ENCODE measurements at places on chromosomes 3 and 15.

DNA sequence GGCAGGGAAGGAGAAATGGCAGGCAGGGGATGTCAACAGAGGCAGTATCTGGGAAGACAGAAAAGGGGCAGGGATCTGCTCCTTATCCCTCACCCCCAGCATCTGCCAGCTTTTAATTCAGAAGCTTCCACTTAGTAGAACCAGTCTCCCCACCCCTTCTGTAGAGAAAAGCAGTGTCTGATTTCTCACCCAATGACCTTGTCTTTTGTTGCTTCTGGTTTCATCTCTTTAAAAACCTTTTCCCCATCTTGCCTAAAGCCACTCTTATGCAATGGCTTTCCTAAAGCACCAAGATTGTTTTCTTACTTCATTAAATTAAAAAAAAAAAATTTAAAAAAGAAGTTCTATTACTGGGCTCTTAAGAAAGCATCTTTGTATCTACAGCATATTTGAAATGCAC lies 27.8 kb downstream of the ARHGEF3 start:
- DNase-seq: no peak

DNA sequence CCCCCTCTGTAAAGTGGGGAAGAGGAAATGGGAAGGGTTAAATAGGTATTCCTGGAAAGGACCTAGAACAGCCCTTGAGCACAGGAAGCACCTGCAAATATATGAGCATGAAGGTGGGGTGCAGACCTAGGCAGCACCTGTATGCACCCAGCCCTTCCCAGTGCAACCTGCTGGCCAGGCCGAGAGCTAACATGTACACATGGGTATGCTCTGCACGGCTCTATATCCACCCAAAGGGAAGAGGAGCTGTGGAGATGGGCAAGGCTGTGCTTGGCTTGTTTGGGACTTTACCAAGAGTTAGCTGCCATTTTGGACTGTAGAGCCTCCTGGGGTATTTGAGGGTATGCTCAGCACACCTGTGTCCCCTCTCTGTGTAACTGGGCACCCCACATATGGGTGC lies 171.2 kb downstream of the KLF13 start:
- DNase-seq: no peak

GRCh38 chr3:107794664-107795443 lies 272.1 kb downstream of the BBX start:
- no peak for DNase-seq

GRCh38 chr15:76340198-76340802 lies 3.7 kb downstream of the ISL2 start:
- no peak for DNase-seq

DNA sequence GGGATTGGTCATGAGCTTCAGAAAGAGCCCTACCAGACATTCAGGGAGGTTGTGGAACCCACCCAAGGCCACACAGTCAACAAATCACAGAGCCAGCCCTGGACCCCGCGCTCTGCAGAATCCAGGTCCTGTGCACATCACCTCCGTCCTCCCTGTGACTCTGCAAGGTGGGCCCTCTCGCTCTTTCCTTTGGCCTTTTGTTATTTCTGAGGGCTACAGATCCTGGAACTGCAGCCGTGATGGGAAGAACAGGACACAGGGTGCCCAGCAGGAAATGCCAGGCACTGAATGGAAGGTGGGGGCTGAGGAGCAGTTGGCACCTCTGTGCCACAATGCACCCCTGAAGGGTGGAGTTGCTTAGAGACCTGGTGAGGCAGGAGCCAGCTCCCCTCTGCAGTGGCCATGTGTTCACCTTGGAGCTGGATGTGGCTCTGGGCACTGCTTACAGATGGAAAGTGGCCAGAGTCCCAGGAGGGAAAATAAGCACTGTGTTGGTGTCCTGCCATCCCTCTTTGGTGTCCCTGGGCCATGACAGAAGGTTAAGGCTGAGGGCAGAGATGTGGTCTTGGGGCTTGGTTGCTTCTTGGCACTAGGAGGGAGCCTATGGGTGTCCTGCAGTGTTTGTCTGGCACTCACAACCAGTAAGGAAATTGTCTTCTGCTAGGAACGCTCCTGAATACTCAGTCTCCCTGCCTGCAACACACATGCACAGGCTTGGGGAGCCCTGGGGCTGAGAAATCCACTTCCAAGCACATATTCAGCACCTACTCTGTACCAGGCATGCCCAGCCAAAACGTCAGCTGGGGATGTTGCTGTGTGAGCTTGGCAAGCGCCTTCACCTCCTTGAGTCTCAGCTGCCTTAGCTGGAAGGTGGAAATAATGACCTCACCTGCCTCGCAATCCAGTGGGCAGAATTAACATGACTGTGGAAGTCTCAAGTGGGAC lies 98.0 kb upstream of the SLC6A6 start:
- no peak for DNase-seq

- no peak for DNase-seq
Observed at GRCh38 chr3:5917932-5918331, 730.4 kb downstream of the EDEM1 start.

- DNase-seq: no peak
Observed at GRCh38 chr3:4411833-4412232, 55.2 kb downstream of the SUMF1 start.

DNA sequence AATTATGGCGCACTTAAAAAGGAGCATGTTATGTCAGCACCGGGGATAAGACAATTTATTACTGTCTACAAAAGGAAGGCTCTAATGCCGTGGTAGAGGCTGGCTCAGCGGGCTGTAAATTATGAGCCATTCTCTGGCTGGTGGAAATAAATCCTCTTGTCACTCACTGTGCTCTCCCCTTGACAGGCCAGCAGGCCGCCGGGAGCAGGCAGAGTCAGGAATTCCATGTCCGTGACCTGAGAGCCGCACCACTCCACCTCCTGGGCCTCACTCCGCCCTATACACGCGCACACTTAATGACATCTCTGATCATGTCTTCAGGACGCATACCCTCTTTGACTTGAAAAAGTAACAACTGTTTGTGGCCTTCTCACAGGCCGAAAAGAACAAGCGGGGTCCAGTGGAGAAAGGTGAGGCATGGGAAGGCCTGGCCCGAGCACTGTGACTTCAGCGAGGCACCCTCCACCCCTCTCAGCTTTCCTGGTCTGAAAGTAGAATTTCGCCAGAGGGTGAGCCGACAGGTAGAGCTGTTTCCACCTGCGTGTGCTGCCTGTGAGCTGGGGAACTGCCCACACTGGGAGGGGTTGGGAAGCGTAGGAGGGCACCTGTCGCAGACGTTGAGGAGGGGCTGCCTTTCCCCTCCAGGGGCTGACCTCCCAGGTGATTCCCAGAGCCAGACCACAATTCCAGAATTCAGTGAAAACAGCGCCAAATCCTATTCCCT lies 13.2 kb upstream of the PCSK6 start:
- DNase-seq: no peak

GRCh38 chr3:147141516-147142288 lies 264.6 kb downstream of the ZIC4 start:
- DNase-seq: no peak

DNA sequence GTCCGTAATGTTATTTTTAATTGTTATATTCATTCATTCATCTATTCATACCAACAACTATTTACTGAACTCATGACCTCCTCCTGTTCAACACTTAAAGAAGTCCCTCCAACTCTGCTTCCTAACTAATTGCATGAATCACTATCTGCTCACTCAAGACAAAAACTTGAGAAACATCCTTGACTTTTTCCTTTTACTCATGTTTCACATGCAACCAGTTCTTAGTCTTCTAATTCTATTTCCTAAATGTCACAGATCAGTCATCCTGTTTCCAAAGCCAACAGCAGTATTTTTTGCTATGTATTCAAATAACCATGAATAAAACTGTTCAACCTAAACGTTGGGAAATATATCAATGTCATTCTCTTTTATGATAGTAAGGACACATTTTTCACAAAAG lies 124.6 kb upstream of the GBE1 start:
- no peak for DNase-seq

DNA sequence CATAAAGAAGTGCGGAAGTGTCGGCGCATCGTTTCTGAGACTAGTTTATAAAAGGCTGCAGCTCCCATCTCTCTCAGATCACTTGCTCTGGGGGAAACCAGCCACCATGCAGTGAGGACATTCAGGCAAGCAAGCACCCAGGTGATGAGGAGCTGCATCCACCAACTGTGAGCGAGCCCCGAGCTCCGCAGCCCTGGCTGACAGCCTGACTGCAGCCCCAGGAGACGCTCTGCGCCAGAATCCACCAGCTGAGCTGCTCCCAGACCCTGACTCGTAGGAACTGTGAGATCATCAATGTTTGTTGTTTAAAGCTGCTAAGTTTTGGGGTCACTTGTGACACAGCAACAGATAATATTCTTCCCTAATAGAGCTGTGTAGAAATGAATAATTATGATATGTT lies 5.0 kb upstream of the TM2D3 start:
- DNase-seq: no peak

DNA sequence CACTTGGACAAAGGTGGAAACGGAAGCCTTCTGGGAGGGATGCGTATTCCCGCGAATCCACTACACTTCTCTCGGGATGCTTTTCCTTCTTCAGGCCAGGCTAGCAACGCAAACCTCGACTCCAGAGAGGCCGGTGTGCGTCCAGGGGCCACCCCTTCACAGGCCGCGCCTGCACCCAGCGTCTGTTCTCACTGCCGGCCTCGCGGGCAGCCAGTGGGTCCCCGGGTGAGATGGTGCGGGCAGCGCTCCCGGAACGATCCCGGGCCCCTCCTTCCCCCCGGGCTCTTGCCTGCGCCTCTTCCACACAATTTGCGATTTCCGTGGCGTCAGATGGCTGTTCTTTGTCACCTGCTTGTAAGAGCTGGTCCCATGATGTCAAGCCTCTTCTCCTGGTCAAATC lies 27.3 kb downstream of the GABRA5 start:
- DNase-seq: no peak

- DNase-seq: no peak
Observed at GRCh38 chr3:183149915-183150750, 12.4 kb downstream of the LAMP3 start.

GRCh38 chr15:68235022-68235421 lies 5.5 kb upstream of the CLN6 start:
- DNase-seq: no peak

DNA sequence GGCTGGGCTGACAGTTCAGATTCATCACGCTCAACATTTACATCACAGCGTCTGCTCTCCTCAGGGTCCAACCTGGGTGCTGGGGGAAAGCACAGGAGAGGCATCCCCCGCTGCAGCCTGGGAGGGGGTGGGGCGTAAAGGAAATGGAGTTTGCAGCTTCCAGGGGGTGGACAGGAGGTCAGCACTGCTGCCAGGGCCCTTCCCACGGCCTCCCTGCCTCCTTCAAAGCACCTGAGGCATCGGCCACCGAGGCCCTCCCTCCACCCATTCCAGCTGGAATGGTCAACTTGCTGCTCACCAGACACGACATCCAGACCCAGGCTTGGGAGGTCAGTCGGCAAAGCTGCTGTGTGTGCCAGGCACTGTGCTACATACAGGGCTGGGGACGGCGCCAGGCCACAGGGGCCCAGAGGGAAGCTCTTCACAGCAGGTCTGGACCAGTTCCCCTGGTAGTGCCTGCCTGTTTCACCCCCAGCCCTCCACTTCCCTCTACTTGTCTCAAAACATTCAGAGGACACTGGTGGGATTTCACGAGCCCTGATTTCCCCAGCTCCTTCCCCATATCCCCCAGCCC lies 120.7 kb downstream of the ANP32A start:
- no peak for DNase-seq

- no peak for DNase-seq
Observed at GRCh38 chr3:129929383-129929782, 35.9 kb upstream of the TMCC1 start.

DNA sequence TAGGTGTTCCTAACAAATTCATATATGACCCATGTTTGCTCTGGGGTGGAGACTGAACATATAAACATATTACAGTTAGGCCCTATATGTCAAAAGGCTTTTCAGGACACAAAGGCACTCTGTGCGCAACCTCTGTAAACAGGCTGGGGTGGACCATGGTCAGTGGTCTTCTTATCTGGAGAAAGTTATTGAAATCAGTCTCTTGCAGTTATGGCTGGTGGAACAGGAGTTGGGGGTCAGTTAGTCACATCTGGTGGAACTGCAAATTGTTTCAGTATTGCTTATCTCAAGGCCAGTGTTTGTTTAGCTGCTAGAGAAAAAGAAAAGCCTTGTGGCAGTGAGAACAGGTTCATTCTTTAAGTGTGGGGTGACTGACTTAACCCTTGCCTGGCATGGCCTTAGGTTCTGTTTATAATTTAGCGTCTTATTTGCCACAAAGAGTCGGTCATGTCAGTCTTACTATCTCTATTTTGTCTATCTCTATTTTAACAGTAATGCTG lies 5.9 kb upstream of the GP9 start:
- DNase-seq: no peak

DNA sequence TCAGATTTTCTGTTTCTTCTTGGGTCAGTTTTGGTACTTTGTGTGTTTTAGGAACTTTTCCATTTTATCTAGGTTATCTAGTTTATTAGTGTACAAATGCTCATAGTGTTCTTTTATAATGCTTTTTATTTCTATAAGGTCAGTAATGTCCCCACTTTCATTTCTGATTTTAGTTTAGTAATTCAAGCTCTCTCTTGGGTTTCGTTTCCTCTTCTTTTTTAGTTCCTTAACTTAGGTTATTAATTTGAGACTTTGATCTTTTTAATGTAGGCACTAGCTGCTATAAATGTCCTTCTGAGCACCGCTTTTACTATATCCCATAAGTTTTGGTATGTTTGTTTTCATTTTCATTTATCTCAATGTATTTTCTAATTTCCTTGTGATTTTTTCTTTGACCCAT lies 27.0 kb upstream of the CD200R1L start:
- DNase-seq: no peak

DNA sequence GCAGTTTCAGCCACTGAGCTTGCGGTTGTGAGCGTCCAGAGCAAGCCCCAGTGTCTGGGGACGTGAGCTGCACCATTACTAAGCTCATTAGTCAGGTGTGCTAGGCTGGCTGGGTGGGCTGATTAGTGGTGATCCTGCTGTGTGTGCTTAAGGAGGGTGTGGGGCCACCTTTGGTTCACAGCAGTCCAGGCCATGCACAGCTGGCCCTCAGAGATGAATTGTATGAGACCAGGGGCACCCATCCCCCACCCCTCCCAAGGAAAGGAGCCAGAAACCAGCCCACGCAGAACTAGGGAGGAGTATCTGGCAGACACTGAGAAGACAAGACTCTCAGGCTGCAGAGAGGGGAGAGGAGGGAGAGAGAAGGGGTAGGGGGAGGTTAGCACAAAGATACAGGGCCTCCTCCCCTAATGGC lies 3.8 kb downstream of the TYRO3 start:
- DNase-seq: no peak

DNA sequence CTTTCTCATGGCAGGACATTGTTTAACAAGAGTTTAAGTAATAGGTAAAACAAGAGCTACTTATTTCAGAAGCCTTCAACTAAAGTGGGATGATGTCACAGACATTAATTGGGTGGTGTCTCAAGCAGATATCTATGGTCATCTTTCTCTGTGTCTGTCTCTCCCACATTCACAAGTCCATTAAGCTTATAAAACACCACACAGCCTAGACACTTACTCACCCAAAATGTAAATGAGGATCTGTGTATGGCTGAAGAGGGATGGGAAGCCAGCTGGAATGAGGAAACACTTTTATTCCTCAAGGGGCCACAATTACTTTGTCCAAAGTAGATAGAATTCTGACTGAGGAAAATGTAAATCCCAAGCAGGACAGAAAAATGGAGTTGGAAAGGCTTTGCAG lies 183.8 kb downstream of the THRB start:
- no peak for DNase-seq
